ENCODE measurements at places on chromosomes 3 and 15.

- no peak for DNase-seq
Measured at GRCh38 chr3:102329066-102329465, 105.7 kb upstream of the ZPLD1 start.

- no peak for DNase-seq
Measured at GRCh38 chr3:59266551-59266950, 216.7 kb upstream of the CFAP20DC start.

GRCh38 chr15:31434588-31435260 is 108.1 kb downstream of the KLF13 start:
- peak; percentile 89 for DNase-seq

DNA sequence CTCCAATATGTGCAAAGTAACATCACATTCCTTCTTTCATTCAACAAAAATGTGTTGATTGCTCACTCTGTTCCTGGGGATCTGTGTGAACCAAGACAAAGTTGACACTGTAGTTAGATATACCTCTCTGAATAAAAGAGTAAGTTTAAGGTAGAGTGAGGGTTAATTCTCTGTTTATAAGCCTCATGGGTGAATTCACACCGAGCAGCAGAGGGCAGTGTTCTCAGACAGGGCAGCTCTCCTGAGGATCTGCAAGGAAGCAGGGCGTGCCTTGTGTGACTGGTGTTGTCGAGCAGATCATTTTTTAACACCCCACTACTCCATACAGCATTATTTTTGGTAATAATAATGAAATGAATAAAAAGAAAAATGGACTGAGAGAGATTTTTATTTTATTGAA is 34.4 kb downstream of the PAQR9 start:
- DNase-seq, result no peak

DNA sequence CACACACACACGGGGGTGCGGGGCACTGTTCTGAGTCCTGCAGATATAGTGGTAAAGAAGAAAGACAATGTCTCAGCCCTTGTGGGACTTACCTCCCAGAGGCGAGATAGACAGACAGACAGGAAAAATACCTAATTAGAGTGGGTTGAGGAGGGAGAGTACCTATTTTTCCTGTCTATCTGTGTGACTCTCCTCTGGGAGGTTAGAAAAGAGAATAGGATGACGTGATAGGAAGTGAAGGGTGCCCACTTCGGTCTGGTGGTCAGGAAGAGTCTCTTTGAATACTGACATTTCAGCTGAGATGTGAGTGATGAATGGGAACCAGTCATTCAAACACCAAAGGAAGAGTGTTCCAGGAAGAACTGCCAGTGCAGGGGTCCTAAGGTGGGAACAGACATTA is 4.1 kb upstream of the APOD start:
- DNase-seq, result no peak

DNA sequence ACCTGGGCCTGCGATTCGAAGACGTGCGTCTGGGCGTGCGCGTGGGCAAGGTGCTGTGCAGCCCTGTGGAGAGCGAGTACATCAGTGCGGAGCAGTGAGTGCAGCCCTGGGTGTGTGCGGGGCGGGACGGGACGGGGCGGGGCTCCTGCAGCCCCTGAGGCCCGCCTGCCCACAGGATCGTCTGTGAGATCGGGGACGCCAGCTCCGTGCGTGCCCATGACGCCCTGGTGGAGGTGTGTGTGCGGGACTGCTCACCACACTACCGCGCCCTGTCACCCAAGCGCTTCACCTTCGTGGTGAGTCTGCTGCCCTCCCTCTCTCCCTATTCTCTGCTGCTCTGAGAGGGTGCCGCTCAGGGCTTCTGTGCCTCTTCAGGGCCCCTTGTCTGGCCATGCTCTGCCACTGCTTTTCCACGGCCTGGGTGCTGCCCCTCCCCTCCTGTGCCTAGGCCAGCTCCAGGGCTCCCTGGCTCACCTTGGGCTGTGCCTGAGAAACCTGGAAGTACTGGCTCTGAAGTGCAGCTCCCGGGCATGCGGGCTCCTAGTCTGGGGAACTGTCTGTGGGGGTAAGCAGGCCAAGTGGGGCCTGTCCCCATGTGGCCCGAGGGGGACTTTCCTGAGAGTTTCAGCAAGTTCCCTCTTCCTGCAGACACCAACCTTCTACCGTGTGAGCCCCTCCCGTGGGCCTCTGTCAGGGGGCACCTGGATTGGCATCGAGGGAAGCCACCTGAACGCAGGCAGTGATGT is 31.8 kb downstream of the PLXNA1 start:
- no peak for DNase-seq

- no peak for DNase-seq
Measured at GRCh38 chr3:175564363-175564762, 705.2 kb downstream of the NAALADL2 start.
